MV-4-11 (cell line): ENCODE measurements at places on chromosomes 7 and 10.

GRCh38 chr10:14665865-14666857, 108.5 kb downstream of the FAM107B start:
- no peak for DNase-seq

GRCh38 chr7:53531-53930, 138.8 kb upstream of the FAM20C start:
- DNase-seq, result peak; percentile 60

DNA sequence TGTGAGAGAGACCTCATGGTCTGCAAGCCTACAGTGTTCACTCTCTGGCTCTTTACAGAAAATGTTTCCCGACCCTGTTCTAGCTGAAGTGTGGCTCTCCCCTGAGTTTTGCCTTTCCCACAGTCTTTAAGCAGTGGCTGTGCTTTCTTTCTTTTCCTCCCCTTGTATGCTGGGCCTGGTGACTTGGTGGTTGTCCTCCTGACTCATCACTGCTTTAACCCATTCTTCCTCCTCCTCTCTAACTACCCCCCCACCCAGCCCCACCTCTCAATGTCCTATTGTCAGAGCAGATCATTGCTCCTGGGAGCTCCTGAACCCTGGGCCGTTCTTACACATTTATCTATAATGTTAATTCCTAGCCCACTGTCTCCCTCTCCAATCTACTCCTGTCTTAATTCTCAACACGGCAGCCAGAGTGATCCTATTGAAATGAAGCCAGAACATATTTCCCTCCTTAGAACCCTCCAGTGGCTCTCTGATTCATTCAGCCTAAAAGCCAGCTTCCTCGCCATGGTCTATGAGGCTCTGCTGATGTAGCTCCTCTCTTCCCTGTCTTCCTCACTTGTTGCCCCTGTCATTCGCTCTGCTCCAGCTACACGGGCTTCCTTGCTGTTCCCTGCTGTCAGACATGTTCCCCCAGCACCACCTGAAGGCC, 55.0 kb downstream of the DENND11 start:
- no peak for DNase-seq

DNA sequence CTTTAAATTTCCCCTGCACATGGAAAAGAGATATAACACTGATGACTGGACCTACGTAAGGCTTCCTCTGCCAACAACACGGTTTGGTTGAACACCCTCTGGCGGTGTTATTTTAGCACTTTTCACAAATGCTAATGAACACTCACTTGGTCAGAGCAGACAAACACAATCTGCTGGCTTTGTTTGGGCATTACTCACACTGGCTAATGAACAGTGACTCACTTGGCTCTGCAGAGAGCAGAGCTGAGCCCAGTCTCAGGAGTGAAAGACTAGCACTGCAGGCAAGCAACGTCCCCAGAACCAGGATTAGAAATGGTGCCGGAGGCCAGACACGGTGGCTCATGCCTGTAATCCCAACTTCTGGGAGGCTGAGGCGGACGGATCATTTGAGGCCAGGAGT, 430.8 kb downstream of the PLXNA4 start:
- no peak for DNase-seq

DNA sequence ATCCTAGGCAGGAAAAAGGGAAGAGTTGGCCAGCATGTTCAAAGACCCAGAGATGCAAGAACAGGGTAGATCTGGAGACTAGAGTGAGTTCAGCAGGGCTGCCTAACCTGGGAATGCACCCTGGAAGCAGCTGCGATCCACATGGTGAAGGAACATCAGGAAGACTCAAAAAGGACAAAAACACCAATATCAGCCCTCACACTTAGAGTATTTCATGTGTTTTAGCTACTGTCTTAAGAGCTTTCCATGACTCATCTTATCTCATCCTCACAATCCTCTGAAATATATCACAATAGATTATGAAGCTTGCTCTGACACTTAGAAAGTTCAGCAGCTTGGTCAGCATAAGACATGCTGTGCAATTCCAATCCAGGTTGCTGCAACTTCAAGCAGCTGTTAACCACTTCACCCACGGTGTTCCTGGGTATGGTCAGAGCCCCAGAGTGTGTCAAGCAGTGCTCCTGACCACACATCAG, 380.9 kb downstream of the PARD3 start:
- no peak for DNase-seq

- DNase-seq, result no peak
Measured at GRCh38 chr7:138907850-138908249, 73.3 kb downstream of the KIAA1549 start.

DNA sequence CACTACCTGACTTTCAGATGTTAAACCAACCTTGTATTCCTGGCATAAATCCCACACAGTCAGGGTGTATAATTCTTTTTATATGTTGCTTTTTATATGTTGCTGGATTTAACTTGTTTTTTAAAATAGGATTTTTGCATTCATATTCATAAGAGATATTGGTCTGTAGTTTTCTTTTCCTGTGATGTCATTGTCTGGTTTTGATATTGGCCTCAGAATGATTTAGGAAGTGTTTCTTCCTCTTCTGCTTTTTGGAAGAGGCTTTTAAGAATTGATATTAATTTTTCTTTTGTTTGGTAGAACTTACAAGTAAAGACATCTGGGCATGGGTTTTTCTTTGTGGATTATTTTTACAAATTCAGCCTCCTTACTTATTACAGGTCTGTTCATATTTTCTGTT, 93.1 kb downstream of the CARD11 start:
- DNase-seq, result peak; percentile 75

GRCh38 chr7:99036546-99037111, 107.3 kb downstream of the SMURF1 start:
- no peak for DNase-seq

DNA sequence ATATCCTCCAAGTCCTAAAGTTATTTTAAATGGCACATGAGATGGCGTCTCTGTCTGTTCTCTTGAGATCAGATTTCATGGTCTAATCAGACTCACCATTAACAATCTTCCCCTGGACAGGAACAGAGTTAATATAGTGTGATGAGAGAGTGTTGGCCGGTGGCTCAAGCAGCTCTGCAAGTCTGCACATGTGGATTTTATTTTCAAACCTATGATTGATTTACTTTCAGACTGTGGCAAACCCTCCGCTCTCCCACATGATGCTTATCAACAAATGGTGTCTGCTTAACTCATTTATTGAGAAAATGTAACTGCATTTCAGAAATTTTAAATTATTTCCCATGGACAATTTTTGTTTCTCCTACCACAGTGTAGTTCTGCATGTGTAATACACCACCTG, 46.5 kb upstream of the HGF start:
- no peak for DNase-seq

- no peak for DNase-seq
Measured at GRCh38 chr7:118087126-118087525, 96.8 kb upstream of the LSM8 start.

GRCh38 chr7:104820836-104821535, 193.0 kb upstream of the KMT2E start:
- no peak for DNase-seq

DNA sequence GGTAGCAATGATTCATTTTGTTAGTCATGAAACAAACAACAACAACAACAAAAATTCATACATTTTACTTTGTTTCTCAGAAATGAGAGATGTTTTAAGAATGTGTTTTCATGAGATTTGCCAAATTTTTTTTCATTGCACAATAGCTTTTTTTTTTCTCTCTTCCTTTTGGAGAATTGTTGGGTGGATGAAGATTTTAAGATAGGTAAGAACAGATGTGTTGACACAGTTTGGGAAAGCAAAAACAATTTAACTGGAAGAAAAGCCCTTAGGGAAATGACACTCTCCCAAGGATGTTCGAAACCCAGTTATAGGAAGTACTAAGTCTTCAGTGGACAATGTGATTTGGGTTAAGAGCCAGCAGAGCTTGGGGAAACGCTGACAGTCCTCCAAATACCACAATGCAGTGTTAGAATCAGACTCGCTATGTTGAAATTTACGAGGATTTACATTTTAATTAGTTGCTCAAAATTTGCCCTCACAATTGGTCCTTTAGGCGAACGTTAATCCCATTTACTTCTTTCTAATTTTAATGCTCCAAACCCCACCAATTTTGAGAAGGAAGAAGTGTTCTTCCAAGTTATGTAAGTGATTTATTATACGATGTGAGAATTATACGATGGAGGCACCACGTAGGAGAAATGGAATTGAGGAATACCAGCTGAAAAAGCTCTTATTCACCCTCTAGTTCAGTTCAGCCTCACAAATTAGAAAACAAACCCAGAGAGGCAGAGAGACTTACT, 61.2 kb downstream of the HHEX start:
- DNase-seq, result peak; percentile 87

DNA sequence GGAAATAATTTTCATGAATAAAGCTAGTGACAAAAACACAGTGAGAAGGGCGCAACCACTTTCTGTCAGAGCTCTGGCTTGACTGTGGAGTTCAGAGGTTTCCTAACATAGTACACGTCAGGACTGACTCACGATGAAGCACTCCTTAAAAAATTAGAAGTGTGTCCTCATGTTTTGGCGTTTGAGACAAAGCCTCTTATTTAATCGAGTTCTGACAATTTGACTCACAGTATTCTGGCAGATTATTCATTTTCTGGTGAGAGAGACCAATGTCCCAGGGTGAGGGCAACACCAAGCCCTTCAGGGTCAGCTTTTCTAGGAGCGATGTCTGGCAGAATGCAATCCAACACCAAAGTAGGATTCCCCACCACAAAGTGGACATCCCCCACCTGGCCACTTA, 108.7 kb downstream of the DIP2C start:
- DNase-seq, result no peak

- no peak for DNase-seq
Measured at GRCh38 chr10:12081879-12082557, 13.3 kb downstream of the DHTKD1 start.

DNA sequence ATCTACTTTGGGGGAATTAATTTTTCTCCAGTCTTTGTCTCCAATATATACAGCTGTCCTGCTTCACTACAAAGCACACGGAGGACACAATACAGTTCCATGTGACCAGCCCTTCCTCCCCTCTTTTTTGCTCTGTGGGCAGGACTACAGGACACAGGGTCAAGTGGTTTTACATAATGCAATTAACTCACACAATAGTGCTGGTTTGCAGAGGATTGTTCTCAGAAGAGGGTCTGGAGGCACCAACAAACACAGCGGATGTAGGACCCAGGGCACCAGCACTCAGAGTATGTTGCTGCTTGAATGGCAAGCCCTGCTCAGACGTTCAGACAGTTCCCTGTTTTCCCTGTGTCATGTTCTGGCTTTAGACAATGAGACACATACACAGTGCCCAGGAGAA, 52.0 kb upstream of the NPTX2 start:
- DNase-seq, result no peak

- no peak for DNase-seq
Measured at GRCh38 chr10:113842171-113842570, 11.7 kb downstream of the DCLRE1A start.

GRCh38 chr7:150949971-150950491, 28.1 kb downstream of the KCNH2 start:
- no peak for DNase-seq

DNA sequence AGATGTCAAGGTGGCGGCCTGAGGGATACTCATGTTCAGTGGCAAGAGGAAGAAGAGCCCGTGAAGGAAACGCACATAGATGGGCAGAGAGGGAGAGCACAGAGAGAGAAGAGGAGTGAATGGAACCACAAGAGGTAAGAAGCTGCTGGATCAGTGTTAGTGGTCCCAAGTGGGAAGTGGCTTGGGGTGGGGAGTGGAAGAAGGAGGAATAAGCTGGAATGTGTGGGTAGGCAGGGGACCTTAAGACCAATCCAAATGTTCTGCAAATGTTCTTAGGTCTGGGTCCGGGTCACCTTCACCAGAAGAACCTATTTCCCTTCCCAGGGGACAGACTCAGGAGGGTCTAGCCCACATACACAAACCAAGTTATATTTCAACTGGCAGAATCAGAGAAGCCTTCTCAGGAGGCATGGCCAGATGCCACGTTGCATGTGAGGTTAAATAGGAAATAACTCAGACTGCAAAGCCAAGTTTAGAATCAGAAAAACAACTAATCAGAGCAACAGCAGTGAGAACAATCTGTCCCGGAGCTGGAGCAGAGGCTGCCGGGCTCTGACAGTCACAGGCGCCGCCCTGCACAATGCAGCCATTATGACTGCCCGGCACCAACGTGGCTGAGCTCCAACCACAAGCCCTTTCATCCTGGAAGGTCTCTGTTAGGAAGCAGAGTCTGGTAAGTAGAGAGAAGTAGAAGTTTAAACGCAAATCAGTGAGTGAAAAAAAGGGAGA, 78.6 kb upstream of the ARMC3 start:
- DNase-seq, result no peak

DNA sequence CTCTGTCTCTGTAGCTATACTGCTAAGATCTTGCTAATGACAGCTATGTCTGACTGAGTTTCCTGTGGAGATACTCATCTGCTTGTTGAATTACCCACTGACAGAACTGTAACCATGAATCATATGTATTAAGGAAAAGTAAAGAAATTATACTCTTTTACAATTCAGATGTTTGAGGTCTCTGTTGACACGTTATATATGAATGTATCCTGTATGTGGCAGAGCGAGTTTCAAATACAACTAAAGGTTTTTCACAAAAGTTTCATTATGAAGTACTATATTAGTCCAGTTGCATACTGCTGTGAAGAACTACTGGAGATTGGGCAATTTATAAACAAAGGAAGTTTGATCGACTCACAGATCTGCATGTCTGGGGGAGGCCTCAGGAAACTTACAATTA, 232.5 kb downstream of the CDK14 start:
- no peak for DNase-seq

GRCh38 chr7:82851121-82851520, 311.6 kb downstream of the PCLO start:
- no peak for DNase-seq

- no peak for DNase-seq
Measured at GRCh38 chr10:48589266-48589665, 15.6 kb downstream of the ARHGAP22 start.

GRCh38 chr7:79497728-79498127, 44.3 kb upstream of the MAGI2 start:
- DNase-seq, result no peak

DNA sequence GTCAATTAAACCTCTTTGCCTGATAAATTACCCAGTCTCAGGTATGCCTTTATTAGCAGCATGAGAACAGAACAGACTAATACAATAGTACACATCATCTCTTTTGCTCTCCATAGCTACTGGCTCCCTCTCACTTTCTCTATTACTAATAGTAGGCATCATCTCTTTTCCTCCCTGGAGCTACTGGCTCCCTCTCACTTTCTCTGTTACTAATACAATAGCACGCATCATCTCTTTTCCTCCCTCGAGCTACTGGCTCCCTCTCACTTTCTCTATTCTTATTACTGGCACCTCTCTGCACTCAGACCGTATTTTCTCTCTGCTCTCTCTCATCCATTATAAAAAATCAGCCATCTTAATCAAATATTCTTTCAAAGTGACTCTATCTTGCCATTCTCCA, 37.1 kb downstream of the SLC25A13 start:
- no peak for DNase-seq

DNA sequence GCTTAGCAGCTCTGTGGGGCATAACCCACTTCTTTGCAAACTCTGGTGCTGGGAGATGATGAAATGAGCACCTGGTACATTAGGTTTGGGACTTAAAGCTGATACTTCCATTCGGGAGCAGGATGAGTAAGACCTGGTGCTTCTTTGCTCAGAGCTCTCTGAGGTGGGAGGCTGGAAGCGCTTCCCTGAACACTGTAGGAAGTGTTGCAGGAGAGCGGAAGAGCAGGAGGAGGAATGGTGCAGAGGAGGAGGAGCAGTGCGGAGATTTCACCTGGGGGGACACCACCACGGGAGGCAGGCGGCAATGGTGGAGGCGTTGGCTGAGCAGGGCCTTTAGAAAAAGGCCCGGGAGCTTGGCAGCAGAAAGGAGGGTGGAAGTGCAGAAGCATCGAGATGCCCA, 142.5 kb downstream of the MGMT start:
- no peak for DNase-seq

- DNase-seq, result no peak
Measured at GRCh38 chr10:70913191-70913892, 25.0 kb upstream of the PCBD1 start.

GRCh38 chr7:114647518-114647917, 232.9 kb downstream of the FOXP2 start:
- no peak for DNase-seq
